Neuronal stem cell (in vitro differentiated cells): ENCODE measurements at places on chromosomes 7 and 10.

DNA sequence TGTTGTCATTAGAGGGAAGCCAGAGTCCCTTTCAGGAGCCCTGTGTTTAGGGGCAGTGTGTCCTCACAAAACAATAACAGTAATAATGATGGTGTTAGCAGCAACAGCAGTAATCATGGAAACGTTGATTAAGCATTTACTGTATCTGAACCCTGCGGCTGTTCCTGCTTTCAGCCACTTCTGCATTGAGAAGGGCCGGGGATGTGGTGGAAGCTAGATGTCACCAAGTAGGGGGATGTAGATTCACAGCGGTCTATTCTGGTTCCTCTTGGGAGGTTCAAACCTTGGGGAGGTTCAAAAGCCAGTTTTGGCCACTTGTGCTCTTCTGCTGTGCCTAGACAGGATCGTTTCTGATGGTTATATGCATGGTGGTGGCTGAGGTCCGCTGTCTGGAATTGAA, 44.8 kb downstream of the PRPF18 start:
- DNase-seq: no peak

GRCh38 chr7:127908430-127909258, 122.6 kb downstream of the LRRC4 start:
- no peak for DNase-seq

DNA sequence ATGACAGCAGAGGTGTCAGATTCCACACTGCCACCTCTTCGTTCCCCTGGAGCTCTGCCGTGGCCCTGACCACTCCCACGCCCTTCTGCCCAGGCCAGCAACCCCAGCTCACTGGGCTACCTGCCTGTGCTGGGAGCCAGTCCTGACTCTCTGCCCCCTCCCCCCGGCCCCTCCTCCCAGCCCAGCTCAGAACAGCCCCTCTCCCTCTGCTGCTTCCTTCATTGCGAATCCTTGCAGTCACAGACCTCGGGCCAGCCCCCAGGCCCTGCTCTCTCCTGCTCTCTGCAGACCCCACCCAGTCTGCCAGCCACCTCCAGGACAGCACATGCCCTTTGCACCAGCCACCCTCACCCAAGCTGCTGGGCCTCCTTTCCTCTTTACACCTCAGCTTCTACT, 60.4 kb downstream of the TCERG1L start:
- no peak for DNase-seq

DNA sequence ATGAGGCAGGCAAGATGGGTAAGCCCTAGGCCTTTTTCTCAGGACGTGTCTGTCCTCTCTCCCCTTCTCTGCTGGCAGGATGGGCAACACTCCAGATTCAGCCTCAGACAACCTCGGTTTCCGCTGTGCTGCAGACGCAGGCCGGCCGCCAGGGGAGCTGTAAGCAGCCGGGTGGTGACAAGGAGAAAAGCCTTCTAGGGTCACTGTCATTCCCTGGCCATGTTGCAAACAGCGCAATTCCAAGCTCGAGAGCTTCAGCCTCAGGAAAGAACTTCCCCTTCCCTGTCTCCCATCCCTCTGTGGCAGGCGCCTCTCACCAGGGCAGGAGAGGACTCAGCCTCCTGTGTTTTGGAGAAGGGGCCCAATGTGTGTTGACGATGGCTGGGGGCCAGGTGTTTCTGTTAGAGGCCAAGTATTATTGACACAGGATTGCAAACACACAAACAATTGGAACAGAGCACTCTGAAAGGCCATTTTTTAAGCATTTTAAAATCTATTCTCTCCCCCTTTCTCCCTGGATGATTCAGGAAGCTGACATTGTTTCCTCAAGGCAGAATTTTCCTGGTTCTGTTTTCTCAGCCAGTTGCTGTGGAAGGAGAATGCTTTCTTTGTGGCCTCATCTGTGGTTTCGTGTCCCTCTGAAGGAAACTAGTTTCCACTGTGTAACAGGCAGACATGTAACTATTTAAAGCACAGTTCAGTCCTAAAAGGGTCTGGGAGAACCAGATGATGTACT, 13.1 kb downstream of the PHKG1 start:
- no peak for DNase-seq
